ENCODE measurements at places on chromosomes 7 and 10. TPM values are rescaled to one million over a fixed set of nuclear protein-coding genes. Genes with fewer than 3 reads are reported as not detected.

DNA sequence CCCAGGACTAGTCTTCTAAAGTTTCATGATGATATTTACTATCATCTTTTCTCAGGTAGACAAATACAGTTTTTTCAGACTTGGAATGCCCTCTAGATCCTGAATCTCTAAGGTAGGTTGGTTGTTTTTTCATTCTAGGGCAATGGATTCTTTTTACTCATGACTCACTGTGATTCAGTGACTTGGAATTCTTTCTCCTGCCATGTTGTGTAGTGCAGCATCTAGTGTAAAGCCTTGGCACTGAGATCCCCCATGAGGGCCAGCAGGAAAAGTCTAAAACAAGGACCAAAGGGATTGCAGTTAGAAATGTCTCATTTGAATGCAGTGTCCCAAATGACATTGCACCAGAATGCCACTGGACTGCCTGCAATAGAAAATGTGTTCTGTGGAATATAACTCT is 430.4 kb downstream of the NEBL start:
- no peak for DNase-seq

Gene MSANTD7
- total RNA-seq, result 22.3 TPM

DNA sequence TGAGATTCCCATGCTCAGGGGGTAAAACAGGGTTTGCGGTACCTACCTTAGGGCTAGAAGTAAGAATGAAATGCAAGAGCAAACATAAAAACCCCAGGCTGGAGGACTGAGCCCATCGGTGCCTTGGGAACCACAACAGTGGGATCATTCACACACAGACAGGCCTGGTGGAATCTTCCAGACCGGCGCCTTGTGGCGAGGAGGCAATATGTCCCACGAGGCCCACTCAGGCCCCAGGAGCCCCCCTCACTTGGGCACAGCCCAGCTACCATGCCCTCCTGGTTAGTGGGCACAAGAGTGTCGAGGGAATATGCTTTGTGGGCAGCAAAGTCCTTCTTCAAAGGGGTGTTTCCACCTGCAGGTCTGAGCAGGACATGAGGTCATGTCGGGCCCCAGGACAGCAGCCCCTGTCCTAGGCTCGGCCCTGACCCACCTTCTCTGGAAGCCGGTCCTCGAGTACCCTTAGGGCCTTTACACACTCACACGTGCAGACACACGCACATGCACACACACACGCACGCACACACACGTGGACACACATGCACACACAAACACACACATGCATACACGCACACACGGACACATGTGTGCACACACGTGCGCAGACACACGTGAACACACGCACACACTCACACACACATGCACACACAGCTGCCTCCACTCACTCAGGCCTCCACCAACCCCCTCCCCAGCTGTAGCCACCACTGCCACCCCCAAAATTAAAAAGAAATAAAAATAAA is 51.5 kb upstream of the MYL10 start:
- no peak for DNase-seq

GRCh38 chr10:126691456-126691855 is 21.0 kb upstream of the C10orf90 start:
- DNase-seq, result no peak

- no peak for DNase-seq
Observed at GRCh38 chr10:96250349-96250748, 21.0 kb downstream of the BLNK start.

Gene LGI1
- total RNA-seq, result not detected

Gene SAP25
- 157 TPM for total RNA-seq

Gene NRP1
- 3.2 TPM for total RNA-seq

Gene GDF10
- total RNA-seq, result not detected

Gene NPTX2
- total RNA-seq, result 0.22 TPM

DNA sequence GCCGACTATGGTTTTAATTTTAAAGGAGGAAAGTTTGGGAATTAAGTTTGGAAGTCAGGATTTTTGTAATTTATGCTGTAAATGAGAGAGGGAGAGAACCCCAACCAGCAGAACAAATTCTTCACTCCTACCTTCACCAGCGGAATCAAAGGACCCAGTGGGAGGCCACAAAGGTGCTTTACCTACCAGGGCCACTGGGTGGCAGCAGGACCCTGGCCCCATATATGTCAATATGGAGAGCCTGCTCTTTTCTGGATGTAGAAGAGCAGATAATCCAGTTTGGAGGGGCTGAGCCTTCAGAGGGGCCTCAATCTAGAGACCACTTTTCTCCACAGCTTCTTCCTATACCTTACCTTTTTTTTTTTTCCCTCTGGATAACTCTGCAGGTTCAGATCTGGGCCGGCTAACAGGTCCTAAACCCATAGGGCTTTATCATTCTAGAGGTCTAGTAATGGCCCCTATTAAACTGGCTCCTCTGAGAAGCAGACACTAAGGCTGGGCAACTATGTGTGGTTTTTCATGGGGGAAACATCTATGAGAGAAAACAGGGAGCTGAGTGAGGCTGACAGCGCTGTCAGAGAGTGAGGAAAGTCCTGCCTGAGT is 8.5 kb upstream of the SCD start:
- DNase-seq, result peak; percentile 82

Gene IRF5
- 4.6 TPM for total RNA-seq

GRCh38 chr7:37440738-37441385 is 7.8 kb downstream of the ELMO1 start:
- peak; percentile 37 for DNase-seq

DNA sequence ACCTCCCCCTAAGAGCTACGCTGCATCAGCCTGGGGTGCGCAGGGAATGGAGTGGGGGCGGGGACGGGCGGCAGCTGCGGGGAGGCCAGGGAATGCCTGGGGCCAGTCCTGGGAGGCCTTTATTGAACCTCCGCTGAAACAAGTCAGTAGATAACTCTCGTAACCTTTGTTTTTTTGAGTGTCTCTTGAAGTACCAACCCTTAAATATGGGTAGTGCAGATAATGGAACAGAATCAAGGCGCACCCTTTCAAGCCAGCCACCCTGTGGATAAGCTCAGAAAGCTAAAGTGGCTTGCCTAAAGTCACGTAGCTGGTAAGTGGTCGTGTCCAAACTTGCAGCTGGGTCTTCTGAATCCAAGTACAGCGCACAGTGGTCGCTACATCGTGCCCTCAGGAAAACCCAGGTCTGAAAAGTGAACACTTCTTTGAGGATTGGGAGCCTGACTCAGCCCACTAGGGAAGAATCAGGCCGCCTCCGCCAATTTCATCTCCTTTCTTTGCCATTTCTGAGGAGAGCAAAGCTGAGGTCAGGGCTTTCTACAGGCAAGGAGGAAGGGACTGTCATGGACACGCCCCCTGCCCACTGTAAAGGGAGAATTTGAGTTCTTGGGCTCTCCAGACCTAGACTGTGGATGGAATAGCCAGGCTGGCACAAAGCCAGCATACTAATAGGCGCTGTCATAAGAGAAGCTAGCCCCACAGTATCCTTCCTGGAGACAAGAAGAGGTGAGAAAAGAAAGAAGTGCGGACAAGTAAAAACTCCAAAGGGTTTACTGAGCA is 3.2 kb upstream of the EGR2 start:
- DNase-seq, result no peak

GRCh38 chr7:102000123-102000522 is 182.7 kb downstream of the CUX1 start:
- no peak for DNase-seq

DNA sequence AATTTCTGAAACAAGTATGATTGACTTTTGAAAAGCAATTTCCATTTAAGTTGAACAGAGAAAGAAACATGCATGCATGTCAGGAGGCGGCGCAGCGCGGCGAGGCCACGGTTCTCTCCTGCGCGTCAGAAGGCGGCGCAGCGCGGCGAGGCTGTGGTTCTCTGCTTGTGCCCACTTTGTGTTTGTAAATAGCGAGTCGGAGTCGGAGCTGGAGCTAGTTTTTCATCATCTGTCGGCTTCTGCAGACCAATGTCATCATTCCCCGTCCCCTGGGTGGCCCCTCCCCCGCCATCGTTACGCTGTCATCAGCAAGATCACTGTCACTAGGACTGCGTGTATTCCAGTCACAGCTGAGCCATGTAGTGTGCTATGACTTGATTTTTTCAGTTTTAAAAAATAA is 49.2 kb downstream of the INPP5A start:
- no peak for DNase-seq

GRCh38 chr10:1308962-1309616 is 252.9 kb downstream of the WDR37 start:
- no peak for DNase-seq

Gene FAM25C
- total RNA-seq, result not detected

Gene TNS3
- total RNA-seq, result 1.4 TPM

- DNase-seq, result no peak
Observed at GRCh38 chr10:51501396-51501795, 198.0 kb downstream of the CSTF2T start.

Gene OPN1SW
- not detected for total RNA-seq

DNA sequence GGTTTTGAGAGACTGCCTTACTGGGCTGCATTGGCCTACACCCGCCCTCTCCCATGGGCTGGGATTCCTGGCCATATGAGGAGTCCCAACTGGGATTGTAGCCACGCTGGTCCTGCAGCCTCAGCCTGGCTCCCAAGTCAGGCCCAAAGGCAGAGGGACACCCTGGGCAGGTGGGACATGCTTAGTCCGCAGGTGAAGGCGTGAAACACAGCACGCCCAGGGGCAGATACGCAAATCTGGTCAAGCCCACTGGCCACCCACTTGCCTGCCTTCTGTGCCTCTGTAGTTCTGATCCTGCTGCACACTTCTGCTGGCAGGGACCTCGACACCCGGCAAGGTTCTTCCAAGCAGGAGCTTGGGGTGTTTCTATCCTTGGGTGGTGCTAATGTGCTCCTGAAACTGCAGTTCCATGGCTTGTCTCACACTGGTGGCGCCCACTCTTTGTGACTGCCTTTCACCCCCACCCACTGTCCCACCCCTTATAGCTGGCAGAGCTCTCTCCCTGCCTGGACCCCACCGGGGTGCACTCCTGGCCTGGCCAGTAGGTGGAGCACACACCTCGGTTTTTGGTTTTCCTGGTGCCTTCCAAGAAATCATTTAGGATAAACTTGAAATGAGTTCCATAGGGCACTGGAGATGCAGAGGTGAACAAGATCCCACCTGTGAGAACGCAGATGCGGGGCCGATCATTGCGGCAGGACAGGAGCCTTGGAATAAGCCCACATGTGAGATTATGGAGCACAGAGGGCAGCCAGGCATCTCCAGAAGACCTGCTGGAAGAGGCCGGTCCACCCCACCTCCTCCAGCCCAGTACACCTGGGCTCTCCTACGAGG is 47.9 kb downstream of the MKI67 start:
- DNase-seq, result peak; percentile 13

Gene SPDYE6
- total RNA-seq, result 0.51 TPM

GRCh38 chr10:91803386-91804125 is 5.3 kb downstream of the TNKS2 start:
- no peak for DNase-seq

- DNase-seq, result no peak
Observed at GRCh38 chr7:2476298-2476697, at the start of gene GRIFIN. TSS of gene GRIFIN (minus strand) at chr7:2476398. CDS start at chr7:2476383, 15 bp downstream.

- no peak for DNase-seq
Observed at GRCh38 chr10:18204039-18204835, 64.0 kb downstream of the CACNB2 start.

Gene KRIT1
- total RNA-seq, result 73.5 TPM

Gene MEOX2
- not detected for total RNA-seq

DNA sequence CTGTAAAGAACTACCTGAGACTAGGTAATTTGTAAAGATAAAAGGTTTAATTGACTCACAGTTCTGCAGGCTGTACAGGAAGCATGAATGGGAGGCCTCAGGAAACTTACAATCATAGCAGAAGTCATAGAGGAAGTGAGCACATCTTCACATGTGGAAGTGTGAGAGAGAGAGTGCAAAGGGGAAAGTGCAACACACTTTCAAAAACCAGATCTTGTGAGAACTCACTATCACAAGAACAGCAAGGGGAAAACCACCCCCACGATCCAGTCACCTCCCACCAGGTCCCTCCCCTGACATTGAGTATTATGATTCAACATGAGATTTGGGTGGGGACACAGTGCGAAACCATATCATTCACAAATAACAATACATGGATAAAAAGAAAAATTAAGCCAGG is 24.5 kb downstream of the AVL9 start:
- DNase-seq, result no peak

GRCh38 chr7:142690554-142691182 is 58.6 kb upstream of the PRSS1 start:
- no peak for DNase-seq

DNA sequence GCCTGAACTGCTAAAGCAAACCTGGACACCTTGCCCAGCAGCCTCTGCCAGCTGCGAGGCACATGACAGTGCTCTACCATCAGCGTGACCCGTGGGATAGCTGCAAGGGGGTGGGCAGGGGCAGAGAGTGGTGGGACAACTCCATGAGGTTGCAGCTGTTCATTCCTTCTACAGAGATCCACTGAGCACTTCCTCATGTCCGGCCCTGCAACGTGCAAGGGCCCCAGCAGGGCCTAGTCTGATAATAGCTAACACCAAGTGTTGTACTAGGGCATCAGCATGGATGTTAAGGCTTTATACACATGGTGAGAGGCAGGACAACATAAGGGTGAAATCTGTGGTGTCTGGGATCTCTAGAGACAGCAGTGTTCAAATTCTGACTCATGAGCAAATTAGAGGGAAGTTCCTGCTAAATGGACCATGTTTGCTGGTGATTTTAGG is 14.3 kb downstream of the NOD1 start:
- no peak for DNase-seq

Gene DNAJB9
- 50.0 TPM for total RNA-seq

- no peak for DNase-seq
Observed at GRCh38 chr10:68981074-68981473, 7.5 kb upstream of the KIFBP start.

Gene KIAA1549
- total RNA-seq, result 0.32 TPM

GRCh38 chr7:44489955-44490350 is 505 bp downstream of the NUDCD3 start:
- DNase-seq, result peak; percentile 64

Gene PTPRN2
- 0.96 TPM for total RNA-seq

Gene MACC1
- total RNA-seq, result 0.19 TPM

- DNase-seq, result no peak
Observed at GRCh38 chr7:1925349-1925748, 255.3 kb downstream of the ELFN1 start.

- DNase-seq, result no peak
Observed at GRCh38 chr10:112094984-112095383, 88.6 kb downstream of the GPAM start.

Gene TMEM26
- 0.43 TPM for total RNA-seq

- no peak for DNase-seq
Observed at GRCh38 chr10:71472466-71472865, 75.7 kb downstream of the CDH23 start.

DNA sequence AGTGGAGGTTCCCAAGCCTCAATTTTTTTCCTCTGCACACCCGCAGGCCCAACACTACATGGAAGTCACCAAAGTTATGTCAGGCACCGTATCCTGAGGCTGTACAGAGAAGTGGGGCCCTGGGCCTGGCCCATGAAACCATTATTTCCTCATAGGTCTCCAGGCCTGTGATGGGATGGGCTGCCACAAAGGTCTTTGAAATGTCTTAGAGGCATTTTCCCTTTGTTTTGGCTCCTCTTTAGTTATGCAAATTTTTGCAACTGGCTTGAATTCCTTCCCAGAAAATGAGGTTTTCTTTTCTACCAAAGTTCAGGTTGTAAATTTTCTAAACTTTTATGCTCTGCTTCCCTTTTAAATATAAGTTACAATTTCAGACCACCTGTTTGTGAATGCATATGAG is 365.2 kb downstream of the HGF start:
- no peak for DNase-seq

- DNase-seq, result no peak
Observed at GRCh38 chr10:28604567-28605536, 71.9 kb downstream of the WAC start.
